Left lung (tissue), 14 donors: ENCODE measurements at places on chromosomes 6 and 20. TPM values are rescaled to one million over a fixed set of nuclear protein-coding genes. Genes with fewer than 3 reads are reported as not detected.

DNA sequence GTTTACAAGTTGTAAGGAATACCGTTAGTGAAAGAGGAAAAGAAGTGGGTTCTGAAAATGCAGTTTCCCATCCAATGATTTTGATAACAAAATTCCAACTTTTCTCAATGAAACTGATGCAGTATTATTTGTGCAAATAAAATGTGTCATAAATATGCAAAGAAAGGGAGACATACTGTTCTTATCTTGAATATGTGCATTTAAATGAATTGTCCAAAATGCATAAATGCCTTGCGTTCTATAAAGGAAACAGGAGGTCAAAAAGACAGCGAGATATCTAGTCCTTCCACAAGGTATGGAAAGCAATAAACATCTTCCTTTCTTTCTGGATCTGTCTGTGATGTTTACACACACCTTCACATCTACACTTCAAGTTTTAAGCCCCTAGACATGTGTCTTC lies 54.6 kb upstream of the ISM1 start:
- DNase-seq, result no peak

DNA sequence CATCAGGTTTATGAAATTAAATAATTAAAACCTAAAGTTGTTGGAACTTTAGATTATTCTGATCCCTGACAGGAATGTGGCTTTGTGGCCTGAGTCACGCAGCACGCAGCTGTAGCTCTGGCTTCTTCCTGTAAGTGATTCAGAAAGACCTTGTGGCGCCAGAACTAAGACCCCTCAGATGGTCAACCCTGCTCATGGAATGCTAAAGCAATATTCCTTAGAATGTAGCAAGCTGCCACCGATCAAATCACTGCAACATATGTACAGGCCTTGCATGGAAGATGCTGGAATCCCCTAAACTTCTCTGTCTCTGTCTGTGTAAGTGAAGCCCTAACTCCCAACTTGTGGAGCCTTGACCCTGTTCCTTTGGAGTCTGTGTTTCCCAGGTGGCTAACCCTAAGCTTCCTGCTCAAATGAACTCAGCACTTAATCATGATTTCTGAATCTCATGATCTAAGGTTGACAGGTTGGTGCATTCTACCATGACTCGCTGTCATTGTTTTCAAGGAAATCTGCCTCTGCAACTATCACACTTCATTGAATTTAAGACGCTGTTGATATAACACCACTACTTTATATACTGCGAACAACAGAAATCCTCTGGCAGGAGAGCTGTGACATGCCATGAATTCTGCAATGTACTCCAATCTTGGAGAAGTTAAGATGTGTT lies 111.2 kb upstream of the CST7 start:
- DNase-seq, result peak; percentile 87

- no peak for DNase-seq
Observed at GRCh38 chr6:147060636-147061035, 143.6 kb upstream of the STXBP5 start.

The WFDC5 gene
- not detected for polyA plus RNA-seq

The CALHM6 gene
- polyA plus RNA-seq, result 2.1 TPM

DNA sequence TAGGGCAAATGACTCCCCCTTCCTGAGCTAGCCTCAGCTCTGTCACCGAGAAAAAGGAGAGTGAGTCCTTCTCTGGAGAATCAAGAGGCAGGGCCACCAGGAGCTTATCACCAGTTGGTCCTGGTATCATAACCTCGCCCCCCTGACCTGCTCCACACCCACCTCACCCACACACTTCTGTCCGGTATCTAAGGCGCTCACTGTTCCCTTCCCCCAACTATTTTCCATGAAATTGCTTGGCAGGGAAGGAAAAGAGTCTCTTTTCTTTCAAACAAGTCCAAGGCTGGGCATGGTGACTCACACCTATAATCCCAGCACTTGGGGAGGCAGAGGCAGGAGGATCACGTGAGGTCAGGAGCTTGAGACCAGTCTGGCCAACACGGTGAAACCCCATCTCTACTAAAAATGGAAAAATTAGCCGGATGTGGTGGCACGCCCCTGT lies 77.6 kb downstream of the ZMYND8 start:
- DNase-seq, result no peak

DNA sequence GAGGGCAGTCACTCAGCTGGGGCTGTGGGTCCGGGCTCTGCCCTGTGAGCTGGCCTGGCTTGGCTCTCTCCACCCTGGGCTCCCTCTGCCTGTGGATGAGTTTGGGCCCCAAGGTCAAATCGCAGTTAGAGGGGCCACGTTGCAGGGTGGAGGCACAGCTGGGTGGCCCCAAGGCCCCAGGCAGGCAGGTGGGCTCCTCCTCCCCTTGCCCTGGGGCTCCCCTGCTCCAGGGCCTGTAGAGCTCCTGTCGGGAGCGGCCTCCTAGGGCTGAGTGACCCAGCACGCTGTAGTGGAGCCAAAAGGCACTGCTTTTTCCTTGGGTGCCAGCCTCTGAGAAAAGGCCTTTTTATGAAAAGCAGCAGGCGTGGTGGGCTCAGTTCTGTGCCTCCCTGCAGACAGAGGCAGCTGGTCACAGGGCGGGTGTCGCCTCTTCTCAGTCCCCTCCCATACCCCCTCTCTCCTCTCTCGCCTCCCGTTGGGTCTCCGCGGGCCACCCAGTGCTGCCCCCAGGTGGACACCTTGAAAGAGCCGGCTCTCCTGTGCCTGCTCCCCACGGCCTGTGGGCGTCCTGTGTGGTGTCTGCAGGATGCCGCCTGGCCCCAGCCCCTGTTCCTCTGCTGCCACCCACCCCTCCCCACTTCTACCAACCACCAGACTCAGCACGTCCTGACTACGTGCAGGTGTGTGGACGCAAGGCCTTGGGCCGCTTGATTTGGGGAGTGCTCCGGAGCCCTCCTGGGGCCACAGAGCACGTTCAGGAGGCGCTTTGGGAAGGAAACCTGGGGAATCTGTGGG lies 13.2 kb downstream of the SS18L1 start:
- DNase-seq, result no peak

The HLA-G gene
- 5.2 TPM for polyA plus RNA-seq

The WFDC8 gene
- polyA plus RNA-seq, result not detected

DNA sequence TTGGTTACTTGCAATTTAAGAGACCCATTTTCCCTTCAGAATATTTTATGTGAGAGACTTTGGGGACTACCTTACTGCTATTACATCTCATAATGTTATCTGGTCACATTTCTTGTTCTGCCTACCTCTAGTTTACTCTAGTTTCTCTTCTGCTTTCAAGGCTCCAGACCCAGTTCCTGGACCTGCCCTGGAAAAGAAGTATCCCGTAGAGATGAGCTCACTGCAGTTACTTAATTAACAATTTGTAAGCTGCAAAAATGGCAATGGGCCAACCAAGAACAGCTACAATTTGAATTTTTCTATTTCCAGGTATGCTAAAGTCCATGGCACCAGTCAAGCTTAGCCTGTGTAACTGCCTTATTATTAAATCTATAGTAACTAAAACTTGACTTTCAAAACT lies 25.0 kb downstream of the TAB2 start:
- no peak for DNase-seq
